ENCODE measurements at places on chromosomes 3 and 15.

DNA sequence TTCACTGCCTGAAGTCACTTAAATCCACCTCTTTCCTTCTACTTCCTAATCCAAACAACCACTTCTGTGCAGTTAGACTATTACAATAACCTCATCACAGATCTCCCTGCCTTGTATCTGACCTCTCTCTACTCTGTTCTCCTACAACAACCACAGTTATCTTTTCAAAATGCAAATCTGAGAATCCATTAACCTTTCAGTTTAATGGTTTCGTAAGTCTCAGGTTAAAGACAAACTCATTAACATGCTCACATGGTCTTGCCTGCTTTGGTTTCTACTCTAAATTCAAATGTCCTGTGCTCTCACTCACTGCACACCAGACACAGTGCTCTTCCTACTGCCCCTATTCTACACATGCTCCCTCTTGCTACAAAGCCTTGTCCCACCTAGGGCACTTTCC, 406.5 kb upstream of the THBS1 start:
- DNase-seq, result no peak

DNA sequence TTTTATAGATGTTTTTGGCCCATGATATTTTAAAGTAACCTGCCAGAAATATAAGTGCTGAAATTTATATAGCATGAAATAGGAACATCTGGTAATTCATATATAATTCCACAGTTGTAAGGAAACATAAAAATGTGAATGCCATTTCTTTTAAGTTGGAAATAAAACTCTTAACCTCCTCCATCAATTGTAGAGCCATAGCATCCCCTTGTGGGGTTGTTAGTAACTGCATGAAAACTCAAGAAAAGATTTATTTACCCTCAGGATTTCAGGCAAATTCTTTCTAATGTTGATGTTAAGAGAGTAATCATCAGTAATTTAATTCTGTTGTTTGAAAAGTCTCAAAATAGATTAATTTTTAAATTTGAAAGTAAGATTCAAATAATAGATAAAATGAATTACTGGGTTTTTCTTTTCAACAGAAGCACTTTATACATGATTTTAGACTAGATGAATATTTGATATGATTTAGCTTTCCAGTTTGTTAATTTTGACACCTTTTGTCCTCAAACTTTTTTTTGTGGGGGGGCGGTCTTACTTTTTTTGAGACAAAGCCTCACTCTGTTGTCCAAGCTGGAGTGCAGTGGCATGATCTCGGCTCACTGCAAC, 74.7 kb downstream of the RASA2 start:
- DNase-seq, result peak; percentile 5

DNA sequence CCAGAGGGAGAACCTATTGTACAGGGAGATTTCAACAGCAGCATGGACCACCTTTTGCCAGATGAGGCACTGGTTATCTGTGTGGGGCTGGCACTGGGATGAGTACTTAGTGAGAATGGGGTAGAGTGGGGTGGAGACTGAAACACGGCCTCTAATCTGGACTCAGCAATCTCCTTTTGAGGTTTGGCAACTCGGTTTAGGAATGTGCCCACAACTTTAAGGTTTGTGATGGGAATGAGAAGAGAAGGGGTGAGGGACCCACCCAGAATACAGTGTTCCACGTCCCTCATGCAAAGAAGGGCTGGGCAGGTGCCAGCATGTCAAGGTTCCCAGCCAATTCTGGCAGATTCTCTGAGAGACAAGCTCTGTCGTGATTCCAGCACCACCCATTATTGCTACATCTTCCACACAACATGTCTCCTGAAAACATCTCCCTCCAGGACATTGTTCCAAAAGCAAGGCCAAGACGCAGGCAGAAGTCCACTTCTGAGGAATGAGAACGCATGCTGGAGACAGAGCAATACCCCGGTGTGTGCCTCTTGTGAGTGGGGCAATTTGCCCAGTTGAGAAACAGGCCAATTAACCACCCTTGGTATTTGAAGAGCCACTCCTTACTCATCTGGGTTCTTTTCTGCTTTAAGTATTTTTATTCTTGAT, 37.5 kb upstream of the CCR4 start:
- DNase-seq, result no peak

DNA sequence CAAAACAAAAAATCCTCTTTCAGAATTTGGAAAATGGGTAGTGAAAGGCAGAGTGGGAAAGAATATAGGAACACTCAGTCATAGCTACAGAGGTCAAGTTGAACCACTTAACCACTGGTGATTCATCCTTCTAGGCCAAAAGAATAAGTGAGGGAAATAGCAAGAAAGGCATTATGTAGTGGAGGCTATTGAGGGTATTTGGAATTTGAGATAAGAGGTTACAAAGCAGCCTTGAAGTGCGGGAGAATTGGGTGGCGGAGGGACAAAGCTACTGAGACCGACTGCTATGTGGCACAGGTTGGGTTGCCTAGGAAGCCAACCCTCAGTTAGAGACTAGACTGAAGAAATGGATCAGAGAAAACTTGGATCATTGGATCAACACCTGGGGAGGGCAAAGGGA, 109.5 kb downstream of the SYNPR start:
- no peak for DNase-seq

- DNase-seq, result no peak
These were observed 53.7 kb downstream of the THRB start for GRCh38 chr3:24440760-24441464.

DNA sequence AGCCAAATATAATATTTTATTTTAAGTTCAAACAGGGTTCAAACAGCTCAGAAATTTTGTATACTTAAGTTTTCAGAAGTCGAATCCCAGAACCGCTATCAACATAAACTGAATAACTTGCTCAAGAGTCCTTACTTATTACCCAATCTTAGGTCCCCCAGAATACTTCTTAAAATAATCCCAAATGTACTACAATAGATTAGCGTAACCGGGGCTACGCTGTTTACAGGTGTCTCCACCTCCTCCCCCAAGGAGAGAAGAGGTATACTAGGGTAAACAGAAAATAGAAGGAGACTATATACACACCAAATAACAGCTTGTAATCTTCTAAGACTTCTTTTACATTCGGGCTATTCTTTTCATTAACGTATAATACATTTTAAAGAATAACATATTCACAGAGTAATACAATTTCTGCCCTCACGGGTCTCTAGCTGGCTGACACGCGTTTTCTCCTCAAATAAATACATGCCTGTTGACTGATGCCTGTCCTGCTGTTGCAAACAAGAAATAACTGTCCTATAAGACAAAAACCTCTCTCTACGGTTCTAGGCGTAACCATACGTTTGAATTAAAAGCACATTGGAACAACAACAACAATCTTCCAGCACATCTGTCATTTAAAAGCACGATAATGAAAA, 1.3 kb downstream of the DENND4A start:
- DNase-seq, result peak; percentile 22

DNA sequence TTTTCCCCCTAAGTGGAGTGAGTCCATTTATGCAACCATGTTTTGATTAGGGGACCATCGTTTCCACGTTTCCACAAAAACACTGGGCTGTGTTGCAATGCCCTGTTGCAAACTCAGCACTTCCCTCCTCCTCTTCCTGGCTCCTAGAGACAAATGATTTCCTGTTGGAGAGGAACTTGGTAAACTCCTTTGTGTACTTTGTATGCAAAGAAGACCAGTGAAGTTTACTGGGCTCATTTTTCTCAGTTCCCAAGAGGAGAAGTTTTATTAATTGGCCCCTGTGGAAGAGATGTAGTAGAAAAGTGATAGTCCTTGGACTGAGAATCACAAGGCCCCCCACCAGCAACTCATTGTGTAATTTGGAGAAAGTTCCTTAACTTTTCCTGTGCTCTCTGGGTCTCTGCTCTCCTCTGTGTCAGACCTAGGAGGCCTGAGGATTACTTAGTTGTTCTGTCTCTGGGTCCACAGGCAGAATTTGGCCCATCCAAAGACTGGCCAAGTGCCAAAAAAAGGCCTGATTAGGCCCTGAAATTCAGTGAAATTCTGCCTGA, 95.0 kb downstream of the ATG7 start:
- no peak for DNase-seq

DNA sequence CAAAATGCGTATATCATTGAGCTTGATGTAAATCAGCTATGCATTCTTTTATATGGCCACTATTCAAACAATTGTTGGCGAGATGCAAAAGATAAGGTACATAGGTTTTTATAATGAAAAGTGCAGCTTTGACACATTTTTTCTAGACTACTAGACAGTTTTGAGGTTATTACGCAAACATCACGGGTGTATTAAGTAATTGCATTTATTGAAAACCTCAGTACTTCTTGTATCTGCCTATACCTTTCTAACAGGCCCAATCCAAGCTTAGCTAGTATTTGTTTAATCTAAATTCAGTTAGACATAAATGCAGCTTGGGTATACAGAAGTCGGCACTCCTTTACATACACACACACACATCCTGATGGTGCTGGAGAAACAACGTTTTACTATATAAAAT, 2.7 kb downstream of the SPESP1 start:
- DNase-seq, result no peak

DNA sequence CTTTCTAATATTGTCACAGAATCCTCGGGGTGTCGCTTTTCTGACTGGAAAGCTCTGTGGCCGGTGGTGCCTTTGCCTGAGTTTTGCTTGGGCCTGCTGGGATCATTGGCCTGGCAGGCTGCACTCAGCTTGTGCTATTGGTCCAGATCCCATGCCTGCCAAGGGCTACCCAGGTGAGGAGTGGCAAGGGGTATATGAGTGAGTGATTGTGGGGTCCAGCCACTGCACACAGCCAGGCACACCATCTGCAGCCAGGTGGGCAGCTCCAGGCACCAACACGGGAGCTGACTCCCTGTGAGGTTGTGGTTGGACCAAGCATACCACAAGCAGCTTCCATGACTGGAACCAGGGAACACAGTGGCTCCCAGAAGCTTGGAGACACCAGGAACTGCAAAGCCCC, 557.2 kb downstream of the SI start:
- DNase-seq, result no peak

GRCh38 chr3:129470861-129471260, 30.8 kb downstream of the IFT122 start:
- DNase-seq, result no peak

GRCh38 chr3:54784021-54784420, 143.8 kb downstream of the LRTM1 start:
- DNase-seq, result no peak

GRCh38 chr3:107307205-107307604, 70.0 kb upstream of the CCDC54 start:
- DNase-seq, result no peak

DNA sequence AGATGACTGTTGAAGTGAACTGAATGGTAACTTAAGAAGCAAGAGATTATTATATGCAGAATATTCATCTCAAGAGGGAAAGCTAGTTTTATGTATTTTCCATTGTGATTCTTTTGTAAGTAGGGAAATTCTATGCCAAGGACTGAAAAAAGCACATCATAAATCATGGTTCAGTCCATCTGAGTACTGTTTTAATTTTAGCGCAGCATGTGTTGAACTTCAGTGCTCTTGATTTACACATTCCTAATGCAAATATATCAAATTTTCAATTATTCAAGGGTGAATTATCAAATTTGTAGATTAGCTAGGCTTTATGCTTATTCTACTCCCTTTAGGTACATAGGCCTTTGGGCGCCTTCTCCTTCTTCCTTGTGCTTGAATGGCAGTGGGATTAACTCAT, 50.3 kb upstream of the TCF12 start:
- DNase-seq, result no peak

DNA sequence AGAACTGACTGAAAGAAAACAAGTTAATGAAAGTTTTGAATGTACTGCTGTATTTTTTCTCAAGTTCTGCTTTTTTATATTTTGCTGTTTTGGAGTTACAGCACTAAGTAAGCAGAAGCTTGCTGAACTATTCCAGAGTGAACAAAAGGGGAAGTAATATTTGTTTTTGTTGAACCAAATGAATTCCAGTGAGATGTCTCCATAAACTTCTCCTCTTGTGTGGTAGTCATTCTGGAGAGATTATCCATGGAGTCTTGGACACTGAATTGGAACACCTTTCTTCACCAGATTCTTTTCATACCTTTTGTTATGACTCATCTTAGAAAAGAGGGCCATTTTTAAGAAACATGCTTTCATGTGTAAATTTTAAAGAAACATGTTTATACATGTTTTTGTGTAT, 8.8 kb downstream of the ANKUB1 start:
- DNase-seq, result no peak

GRCh38 chr3:43043793-43044192, 62.1 kb downstream of the POMGNT2 start:
- no peak for DNase-seq

DNA sequence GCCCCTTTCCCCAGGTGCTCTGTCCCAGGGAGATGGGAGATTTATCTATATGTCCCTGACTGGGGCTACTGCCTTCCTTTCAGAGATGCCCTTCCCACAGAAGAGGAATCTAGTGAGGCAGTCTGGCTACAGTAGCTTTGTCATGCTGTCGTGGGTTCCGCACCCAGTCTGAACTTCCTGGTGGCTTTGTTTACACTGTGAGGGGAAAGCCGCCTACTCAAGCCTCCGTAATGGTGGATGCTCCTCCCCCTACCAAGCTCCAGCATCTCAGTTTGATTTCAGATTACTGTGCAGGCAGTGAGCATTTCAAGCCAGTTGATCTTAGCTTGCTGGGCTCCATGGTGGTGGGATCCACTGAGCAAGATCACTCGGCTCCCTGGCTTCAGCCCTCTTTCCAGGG, 35.4 kb upstream of the SLC7A14 start:
- DNase-seq, result no peak

DNA sequence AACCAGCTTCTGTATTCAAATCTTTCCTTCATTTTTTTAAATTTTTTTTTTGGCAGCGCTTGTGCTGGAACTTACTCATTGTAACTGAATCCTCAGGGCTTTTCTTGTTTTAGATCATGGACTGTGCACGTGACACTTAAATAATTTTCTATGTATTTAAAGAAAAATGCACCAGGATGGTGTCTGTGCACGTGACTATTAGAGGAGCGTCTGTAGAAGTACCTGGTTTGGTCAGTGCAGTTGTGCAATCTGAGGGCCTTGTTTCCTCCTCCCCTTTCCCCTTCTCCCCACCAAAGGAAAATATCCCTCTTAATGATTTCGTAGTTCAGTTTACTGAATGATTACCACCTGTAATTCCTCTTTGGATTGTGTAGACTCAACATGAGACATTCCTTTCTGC, 31.3 kb downstream of the EDEM1 start:
- no peak for DNase-seq

DNA sequence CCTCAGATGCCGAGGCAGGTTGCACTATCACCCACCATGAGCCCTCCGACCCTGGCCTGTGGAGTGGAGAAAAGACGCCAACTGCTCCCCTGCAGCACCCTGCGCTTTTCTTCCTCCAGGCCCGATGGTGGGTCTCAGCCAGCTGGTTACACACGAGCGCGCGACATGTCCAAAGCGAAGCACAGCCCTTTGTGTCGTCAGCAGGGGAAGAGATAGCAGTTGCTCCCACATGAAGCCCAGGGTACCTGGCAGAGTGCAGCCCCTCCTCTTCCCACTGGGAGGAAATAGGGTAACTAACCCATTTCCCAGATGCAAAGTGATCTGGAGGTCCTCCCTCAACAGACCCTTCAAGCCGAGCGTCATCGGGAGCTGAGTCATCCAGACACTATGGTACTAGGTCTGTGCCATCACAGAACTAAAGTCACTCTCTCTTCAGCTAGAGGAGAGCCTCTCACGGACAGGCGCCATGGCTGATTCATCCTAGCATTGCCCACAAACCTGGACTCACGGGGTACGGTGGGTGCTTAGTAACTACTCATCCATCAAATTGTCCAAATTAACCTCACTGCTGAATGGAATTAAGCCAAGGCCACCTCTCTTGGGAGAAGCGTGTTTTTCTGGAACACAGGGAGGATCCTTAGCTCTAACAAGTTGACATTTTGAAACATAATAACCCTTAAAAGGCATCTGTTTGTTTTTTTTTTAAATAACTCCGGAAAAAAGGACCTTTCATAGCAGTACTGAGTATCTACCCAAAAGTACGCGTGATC, 45.2 kb upstream of the BDH1 start:
- no peak for DNase-seq

- DNase-seq, result no peak
These were observed 6.3 kb downstream of the CLK3 start for GRCh38 chr15:74621936-74622335.

All from DMS 273 treated with DMSO at 0.1 percent for 48 hours (cell line).